ENCODE measurements at places on chromosomes 6 and 20.

DNA sequence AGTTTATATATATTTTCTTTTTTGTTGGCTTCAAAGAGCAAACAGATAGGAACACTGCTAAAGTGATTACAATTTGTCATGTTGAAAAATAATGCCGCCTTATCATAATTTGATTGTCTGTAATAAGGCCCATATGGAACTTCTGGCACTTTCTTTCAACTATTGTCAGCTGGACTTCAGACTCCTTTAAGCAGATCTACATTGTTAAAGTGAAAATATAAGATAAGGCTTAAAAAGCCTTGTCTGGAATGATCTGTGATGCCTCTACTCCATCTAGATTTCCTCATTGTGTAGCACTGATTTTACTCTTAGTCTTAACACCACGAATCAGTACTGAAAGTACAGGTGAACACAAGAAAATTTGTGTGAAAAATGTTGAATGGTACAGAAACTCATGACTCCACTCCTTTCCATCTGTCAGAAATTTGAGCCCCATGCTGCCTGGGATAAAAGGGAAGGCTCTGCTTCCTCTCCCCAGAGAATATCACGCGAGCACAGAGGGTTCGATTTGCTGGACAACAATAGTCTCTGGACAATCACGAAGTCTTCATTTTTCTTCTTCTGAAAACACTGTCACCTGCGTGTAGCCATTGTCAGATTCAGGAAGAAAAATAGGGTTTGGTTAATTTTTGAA, 56.0 kb downstream of the BCAS1 start:
- no peak for DNase-seq

- DNase-seq = peak; percentile 48
Observed at GRCh38 chr6:93176070-93176469, 243.3 kb downstream of the EPHA7 start.

DNA sequence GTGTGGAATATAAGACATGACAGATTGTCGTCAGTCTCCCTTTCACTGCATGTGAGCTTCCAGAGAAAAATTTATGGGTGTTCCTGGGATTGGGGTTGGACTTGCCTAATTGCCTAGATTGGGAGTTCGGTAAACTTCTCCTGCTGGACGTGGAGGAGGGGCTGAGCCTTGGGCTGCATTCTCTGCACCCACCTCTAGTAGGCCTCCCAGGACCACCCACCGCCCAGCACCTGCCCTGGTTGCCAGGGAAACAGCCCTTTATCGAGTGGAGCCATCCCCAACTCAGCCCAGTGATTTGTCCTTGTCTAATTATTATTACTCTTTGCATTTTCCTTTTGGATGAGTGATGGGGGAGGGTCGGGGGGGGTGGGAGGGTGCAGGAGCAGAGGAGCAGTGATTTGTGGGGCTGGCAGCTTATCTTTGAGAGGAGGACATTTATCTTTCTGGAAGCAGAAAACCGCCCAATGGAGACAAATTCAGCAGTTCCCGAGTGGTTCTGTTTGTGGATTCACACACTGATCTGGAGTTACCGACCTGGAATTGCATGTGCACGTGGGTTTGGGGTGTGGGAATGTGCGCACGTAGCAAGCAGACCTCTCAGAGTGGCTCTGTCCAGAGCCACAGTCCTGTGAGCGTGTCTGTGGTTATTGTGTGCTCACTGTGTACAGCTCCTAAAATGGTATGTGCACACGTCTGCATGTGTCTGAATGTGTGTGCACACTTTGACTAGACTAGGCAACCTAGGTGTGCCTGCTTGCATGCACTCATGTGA, 104.5 kb downstream of the DHX35 start:
- peak; percentile 28 for DNase-seq

DNA sequence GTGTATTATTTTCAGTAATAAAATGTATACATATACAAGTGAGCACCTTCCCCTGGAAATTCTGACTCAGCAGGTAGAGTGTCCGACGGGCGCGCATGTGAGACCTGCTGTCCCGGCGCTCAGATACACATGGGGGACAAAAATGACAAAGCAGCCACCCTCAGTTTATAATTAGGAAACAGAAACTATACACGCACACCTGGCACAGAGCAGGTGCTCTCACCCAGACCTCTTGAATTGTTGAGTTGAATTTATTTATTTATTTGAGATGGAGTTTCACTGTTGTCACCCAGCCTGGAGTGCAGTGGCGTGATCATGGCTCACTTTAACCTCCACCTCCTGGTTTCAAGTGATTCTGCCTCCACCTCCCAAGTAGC, 180.4 kb downstream of the ZDHHC14 start:
- DNase-seq = peak; percentile 66

DNA sequence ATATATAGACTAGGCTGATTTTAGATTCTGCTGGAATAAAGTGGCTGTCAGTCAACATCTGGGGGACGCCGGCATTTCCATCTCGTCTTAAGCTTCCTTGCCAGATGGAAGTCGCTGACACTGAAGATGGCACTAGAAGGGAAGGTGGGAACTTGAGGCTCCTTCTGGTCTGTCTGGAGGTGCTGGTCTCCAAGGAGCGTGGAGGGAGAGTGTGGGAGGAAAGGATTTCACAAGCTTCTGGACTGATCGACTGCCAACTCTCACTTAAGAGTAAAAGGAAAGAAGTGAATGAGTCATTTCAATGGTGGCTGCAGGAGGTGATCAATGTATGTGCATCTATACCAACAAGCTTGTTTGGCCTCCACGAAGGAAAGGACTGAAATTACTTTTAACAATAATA, 40.4 kb downstream of the DUSP22 start:
- no peak for DNase-seq

DNA sequence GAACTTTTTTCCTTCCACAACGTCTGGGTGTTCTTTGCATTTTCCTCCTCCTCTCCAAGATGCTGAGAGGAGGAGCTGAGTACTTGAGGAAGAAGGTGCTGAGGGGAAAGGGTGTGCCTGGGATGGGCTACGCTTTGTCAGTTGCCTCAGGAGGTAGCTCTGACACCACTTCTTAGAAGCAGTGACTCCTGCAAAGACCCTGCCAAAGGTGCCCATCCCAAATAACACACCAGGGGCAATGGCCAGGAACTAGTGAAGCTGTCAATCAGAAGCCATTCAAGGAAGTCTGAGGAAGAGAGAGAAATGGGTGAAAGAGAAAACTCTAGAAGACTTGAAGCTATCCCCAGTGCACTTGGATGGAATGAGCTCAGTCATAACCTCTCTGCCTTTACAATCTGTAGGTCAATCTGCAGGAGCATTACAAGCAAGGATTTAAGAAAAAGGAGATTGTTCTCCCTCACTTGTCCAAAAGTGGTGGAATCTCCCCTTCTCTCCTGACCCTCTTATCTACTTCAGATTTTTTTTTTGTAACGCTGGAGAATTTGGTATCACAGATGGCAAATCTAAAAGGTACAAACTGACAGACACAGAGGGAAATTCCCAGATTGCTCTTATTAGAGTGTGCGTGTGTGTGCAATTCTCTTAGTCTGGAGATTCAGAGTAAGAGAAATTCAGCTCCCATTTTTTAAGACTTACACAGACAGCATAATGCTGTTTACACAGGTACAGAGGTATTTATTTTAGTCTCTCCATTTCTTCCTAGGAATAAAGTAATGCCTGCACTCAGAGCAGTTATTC, 242.6 kb downstream of the GMPR start:
- DNase-seq = no peak

- DNase-seq = no peak
Observed at GRCh38 chr6:18284261-18284660, 19.9 kb upstream of the DEK start.

GRCh38 chr6:15325540-15325955, 79.7 kb downstream of the JARID2 start:
- peak; percentile 44 for DNase-seq

GRCh38 chr6:158026901-158027589, 45.4 kb downstream of the SYNJ2 start:
- DNase-seq = no peak

DNA sequence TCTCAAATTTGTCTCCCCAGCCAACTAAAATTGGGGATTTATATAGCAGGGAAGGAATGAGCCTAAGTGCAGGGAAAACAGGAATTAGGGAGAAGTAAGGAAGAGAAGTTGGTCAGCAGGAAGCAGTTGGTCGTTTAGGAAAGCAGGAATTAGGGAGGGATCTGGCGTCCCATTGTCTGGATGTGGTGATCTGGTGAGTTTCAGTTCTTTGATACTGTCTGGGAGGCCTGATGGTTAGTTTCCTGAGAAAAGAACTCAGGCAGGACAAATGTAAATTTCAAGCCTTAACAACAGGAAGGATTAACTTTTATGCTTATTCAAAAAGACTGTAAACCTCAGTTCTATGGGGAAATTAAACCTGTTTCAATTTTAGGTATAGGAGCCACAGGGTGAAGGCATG, 116.2 kb upstream of the PRL start:
- no peak for DNase-seq

DNA sequence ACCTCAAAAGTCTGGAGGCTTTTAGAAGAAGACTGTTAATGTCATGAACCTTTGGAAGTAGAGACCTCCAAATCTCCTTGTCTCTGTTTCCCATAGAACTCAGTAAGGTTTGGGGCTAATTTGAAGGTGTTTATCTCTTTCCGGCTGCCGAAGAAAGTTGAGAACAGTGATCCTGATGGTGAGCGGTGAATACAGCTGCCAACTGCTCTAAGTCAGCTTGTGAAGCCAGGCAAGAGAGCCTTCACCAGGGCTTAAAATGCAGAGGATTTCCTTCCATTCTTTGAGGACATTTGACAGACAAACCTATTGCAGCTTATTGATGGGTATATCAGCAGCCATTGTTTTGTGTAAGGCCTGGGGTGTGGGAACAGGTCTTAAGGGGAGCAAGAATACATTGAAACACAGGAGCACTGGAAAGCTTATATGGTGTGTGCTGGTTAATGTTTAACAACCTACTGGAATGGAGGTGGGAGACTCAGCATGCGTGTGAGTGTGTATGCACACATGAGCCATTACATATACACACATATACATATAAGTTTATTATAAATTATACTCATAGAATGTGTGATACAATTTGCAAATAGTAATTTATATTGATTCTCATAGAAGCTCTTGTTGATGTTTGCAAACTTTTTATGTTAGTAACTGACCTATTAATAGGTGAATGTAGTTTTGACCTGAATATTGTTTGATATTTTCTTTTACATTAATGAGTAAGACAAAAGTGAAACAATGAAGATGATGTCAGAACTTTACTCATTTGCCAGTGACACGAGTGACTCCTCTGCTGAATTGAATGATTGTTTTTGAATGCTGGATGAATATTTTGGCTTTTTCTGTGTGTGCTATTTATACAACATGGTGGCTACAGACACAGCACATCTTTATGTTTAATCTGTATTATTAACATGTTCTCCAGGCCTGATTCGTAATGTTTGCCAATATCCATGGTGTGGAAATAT, 18.1 kb downstream of the PLEKHG1 start:
- peak; percentile 11 for DNase-seq

DNA sequence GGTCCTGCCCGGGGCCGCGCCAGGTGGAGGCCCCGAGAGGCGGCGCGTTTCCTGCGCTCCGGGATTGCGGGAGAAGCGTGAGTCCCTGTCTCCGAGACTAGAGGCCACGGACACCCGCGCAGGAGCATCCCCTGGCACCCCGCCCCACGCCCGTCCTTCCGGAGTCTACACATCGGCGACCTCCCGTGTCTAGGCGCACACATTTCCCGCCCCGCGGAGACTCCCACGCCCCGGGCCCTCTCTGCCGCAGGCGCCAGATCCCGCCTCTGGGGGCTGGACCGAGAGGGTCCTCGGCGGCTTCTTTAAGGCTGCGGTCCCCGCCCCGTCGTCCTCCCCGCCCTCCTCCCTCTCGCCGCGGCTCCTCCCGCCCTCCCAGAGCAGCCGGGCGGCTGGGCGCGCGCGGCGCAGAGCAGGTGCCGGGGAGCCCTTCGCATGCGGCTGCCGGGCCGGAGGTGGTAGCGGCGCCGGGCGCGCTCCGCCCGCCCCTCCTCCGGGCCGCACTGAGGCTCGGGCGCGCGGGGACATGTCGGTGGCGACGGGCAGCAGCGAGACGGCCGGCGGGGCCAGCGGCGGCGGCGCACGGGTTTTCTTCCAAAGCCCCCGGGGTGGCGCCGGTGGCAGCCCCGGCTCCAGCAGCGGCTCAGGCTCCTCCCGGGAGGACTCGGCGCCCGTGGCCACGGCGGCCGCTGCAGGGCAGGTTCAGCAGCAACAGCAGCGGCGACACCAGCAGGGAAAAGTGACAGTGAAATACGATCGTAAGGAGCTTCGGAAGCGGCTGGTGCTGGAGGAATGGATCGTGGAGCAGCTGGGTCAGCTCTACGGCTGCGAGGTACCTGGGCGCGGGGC, at the start of gene PPP1R14C:
PPP1R14C (plus strand) TSS at position 375 of the 846 bp plus-strand sequence; CDS start at position 524, 149 bp downstream.
- DNase-seq = peak; percentile 30

DNA sequence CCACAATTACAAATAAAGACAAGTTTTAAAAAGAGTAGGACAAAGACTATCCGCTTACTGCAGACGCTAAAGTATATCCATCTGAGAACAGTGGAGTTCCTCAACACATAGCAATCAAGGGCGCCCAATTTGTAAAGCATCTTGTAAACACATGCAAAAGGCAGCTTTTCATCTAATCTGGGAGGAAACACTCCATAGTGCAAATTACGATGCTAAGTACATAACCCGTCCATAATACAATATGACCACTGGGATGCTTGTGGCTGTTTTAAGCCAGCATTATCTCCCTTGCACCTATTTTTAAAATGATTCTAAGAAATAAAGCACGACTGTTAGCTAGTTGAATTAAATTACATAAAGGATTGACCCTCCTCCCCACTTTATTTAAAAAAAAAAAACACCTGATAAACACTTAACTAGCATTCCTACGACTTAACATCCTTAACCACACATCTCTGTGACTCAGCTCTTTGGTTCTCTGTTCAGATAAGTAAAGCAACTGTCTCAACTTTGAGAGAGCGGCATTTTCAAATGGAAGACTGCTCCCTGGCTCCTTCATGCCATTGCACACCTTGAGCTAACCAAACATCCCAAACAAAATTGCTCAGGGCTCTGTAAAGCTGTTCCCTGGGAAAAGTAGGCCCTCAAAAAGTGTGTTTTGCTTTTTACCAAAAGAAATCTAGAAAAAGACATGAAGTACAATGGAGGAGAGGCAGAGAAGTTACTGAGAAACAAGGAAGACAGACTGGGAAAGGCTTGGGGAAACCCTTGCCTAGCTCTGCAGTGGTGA, 14.2 kb downstream of the SLC22A23 start:
- no peak for DNase-seq

DNA sequence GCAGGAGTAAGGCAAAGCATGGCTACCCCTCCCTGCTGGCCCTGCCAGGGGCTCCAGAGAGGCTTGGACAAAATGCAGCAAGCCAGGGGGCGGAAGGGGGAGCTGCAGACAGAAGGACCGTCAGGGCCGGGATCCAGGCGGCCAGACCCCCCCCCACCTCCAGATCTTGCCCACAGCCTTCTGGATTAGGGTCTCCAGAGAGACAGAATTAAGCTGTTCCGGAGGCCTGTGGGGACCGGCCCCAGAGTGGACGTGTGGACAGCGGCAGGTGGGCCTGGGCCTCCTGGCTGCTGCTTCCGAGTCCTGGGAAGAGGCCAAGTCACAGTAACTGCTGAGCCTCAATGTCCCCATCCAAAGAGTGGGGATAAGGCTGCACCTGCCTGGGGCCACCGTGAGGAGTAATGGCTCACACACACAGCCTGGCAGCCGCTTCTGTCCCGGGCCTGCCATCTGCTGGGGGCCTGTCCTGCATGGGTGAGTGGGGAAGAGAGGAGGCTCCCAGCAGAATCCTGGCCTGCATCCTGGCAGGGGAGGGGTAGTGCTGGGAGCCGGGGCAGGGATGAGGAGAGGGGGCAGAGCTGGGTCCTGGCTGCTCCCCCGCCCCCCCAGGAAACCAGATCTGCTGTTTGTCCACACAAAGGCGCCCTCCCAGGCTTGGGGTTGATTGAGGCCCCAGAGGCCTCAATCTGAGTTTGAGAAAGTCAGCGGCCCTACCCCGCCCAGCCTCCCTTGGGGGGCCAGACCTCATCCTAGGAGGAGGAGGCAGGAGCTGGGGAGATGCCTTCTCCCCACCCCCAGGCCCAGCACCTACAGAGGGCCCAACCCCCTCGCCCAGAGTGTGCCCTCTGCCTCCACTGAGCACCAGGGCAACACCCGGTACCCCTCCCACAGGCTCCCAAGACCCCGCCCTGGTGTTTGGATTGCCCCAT, 3.9 kb downstream of the LAMA5 start:
- DNase-seq = no peak

All from NAMALWA (cell line).